ENCODE measurements at places on chromosomes 16 and 17.

GRCh38 chr17:8846768-8847211, 20.7 kb downstream of the PIK3R6 start:
- no peak for DNase-seq

- DNase-seq, result no peak
These were observed 298.1 kb downstream of the FOXL1 start for GRCh38 chr16:86876499-86876898.

DNA sequence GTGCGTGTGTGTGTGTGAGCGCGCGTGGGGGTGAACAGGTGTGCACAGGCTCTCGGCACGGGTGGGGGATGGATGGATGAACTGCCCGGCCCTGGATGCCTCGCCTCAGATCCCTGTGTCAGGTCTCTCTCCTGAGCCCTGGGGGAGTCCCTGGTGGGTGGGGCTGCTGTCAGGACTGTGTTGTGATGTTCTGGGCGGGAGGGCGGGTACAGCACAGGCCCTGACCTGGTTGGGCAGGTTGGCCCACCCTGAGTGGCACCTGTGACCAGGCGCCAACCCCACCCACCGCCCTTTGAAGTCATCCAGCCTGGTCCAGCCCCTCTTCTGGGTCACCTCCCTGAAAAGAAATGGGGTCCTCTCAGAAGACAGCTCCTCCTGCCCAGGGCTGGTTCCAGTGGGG, 41.6 kb upstream of the TAC4 start:
- no peak for DNase-seq

DNA sequence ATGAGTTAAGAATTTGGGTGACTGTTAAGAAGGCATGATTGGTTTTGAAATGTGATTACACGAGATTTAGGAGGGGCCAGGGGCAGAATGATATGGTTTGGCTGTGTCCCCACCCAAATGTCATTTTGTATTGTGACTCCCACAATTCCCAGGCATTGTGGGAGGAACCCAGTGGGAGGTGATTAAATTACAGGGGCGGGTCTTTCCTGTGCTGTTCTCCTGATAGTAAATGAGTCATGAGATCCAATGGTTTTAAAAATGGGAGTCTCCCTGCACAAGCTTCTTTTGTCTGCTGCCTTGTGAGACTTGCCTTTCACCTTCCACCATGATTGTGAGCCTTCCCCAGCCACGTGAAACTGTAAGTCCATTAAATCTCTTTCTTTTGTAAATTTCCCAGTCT, 34.6 kb downstream of the TMEM100 start:
- DNase-seq, result no peak

DNA sequence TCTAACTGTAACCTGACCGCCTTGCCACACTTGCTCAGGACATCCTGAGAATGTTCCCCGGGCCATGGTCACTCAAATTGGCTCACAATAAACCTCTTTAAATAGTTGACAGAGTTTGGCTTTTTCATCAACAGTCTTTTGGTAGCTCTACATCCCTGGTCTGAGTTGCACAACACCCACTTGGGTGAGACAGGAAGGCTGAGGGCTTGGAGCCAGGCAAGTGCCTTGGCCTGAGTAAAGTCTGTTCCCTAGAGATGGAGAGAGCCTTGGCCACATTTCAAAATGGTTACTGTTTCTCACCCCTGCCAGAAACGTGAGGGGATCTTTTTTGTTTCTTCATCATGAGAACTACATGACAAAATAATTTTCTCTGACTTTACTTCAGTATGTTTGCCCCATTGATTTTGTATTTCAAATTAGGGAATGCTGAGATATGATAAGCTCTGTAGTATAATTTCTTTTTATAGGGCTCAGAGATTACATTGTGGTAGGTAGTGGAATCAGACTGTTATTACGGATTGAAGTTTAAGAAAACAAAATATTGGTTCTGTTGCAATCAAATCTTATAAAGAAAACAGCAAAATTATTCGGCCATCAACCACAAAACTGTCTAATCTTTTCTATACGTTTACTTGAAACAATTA, 53.9 kb upstream of the NETO2 start:
- no peak for DNase-seq

DNA sequence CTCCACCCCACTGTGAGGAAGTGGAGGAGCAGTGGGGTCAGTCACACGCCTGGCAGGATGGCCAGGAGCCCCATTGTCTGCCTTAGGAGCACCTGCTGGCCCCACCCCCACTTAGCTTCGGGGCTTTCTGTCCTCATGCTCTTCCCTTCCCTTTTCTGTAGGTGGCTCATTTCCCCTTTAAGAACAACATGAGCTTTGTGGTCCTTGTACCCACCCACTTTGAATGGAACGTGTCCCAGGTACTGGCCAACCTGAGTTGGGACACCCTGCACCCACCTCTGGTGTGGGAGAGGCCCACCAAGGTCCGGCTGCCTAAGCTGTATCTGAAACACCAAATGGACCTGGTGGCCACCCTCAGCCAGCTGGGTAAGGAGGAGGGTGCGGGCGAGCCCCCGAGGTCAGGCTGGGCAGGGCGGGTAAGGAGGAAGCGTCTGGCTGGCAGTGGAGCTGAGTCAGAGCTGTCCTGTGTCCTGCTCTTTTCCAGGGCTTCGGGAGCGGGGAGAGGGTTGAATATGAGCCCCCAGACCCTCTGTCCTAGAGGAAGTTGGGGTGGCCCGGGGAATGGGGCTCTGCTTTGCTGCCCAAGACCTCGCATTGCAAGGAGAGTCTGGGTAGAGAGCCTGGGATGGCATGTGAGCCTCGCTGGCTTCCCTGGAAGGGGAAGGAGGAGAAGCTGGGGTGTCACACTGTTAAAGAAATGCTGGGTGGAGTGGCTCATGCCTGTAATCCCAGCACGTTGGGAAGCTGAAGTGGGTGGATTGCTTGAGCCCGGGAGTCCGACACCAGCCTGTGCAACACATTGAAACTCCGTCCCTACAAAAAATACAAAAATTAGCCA, 9.2 kb upstream of the SERPINF1 start:
- DNase-seq, result no peak

DNA sequence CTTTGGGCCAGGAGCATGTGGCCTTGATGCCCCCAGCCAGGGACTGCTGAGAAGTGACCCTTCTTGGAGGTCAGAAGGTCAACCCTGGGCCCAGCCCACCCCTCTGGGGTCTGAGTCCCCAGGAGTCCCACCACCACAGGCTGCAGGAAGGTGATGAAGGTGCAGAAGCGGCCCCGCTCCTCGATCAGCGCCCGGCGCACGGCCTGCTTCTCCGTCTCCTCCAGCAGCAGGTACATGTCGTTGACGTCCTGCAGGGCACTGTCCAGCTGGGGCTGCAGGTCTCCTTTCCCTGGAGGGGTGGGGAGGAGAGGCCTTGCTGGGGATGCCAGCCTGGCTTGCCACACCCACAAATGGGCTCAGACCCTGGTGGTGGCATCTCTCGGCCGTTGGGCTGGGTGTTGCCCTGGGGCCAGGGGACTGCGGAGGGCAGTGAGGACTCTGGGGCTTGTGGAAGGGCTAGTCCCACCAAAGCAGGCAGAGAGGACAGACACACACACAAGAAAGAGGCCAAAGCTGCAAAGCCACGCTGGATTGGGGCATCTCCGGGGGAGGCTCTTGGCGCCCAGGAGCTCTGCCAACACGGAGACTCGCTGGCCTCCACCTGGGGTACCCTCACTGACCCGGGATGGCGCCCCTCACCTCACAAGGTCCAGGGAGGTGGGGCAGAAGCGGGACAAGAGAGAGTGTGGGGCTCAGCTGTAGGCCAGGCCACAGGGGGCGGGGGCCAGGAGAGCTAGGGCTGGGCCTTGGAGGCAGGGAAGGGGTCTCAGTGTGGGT, 7.5 kb downstream of the MTSS2 start:
- no peak for DNase-seq

GRCh38 chr16:65745-66144, 6.7 kb downstream of the RHBDF1 start:
- DNase-seq, result peak; percentile 85

GRCh38 chr16:4580250-4580649, 24.1 kb downstream of the C16orf96 start:
- DNase-seq, result no peak

DNA sequence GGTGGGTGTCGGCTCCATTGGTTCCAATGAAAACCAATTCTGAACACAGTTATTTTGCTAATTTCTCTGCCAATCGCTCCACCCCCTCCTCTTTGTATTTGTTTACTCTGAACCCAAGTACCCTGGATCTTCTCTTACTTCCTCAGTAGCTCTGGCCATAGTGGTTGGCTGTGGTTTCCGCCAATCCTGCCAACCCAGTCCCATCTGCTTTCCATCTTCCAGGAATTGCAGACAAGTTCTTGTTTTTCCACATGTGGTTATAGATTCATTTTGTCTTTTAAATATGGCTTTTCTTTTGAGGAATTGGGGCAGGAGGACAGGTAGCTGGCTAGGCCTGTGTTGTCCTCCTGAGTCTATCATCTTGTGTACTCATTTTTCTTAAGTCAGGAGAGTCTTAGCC, 92.0 kb downstream of the CYLD start:
- no peak for DNase-seq

DNA sequence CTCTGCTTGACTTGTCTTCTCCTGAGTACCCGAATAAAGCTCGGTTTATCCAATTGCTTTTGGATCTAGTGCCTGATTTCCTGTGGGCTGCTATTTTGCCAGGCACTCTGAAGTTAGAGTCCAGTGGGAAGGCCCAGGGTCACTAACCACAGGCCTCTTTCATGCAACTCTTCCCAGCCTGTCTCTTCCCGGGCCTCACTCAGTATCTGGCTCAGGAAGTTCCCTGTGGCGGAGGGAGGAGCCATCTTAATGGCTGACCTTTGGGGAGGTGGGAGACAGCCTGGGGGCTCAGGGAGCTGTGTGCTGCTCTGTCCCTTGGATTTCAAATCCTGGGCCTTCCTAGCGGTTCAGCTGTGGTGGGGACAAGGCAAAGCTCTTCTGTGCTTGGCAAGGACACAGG, 328.5 kb downstream of the SLC39A11 start:
- DNase-seq, result no peak

DNA sequence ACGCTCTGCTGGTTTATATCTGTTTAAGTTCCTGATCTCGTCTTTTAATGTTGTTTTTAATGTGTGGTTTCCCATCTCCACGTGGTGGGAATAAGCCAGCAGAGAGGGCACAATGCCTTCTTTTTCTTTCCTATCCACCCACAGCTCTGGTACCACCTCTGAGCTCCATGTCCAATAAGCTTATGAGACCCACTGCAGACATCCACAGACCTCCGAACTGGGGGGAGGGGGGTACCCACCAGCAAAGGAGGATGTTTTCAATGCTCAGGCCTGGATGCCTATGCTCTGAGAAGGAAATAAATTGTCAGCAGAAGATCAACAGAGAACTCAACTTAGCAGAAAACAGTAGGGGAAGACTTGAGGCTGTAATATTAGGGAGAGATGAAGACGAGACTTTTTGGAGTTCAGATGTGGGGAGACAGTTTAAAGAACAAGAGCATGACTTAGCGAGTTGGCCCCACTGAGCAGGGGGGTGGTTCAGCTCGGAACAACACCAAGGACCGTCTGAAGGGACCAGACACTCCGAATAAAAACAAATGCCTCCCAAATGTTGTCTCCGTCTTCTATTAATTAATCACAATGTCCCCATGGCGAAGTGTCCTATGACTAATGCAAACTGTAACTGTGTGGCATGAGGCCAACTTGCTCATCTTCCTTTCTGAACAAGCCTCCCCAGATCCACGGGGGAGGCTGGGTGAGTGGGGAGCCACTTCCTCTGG, 62.7 kb downstream of the GAS7 start:
- no peak for DNase-seq

DNA sequence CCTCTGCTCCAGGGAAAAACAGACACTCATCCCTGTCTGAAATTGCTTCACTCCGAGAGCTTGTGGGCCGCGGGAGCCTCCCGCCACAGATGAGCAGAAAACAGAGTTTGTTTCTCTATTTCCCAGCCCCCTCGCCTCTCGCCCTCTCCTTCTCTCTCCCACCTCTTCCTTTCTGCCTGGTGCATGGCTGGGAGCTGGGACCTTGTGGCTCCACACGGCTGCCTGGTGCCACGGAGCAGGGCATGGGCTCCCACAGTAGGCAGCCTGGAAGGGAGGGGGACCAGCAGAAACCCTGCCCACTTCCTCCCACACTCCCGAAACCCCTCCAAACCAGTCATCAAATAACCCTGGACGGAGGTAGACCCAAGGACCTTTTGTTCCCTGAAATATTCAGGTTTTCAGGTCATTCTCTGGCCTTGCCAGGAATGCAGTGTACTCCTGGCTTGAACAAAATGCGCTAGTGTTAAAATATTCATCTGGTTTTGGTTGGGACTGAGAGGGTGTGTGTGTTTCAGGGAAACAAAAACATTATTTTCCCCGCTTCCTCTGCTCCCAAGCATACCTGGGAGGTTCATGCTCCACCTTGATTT, 204.9 kb downstream of the C16orf78 start:
- DNase-seq, result no peak

DNA sequence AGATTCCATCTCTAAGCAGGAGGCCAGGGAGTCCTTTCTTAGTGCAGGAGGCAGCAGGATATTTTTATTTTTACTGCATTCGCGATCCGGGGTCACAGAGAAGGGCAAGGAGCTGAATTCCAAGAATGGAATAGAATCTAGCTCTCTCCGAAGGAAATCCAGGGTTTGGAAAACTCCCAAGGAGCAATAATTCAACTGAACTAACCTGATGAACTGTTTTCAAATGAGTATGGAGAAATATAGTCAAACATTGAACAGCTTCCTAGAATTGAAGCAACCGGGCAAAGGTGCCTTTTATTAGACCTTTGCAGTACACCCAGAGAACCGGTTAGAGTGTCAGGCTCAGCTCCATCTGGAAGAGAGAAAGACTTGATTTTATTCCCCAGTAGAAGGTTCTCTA, 120.7 kb upstream of the MAF start:
- DNase-seq, result no peak

GRCh38 chr16:31529108-31529936, 1.6 kb downstream of the AHSP start:
- no peak for DNase-seq

- no peak for DNase-seq
These were observed 46.0 kb downstream of the BANP start for GRCh38 chr16:87996962-87997880.

DNA sequence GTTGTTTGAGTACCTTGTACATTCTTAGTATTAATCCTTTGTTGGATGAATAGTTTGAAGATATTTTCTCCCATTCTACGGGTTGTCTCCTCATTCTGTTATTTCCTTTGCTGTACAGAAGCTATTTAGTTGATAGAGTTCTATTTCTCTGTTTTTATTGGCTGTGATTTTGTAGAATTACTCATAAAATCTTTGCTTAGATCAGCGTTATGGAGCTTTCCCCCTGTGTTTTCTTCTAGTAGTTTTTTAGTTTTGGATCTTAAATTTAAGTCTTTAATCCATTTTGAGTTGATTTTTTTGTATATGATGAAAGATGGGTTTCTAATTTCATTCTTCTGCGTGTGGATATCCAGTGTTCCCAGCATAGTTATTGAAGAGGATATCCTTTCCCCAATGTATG, 45.4 kb downstream of the NFATC3 start:
- no peak for DNase-seq

- DNase-seq, result no peak
These were observed 77.3 kb downstream of the ZDHHC7 start for GRCh38 chr16:84933774-84934631.

DNA sequence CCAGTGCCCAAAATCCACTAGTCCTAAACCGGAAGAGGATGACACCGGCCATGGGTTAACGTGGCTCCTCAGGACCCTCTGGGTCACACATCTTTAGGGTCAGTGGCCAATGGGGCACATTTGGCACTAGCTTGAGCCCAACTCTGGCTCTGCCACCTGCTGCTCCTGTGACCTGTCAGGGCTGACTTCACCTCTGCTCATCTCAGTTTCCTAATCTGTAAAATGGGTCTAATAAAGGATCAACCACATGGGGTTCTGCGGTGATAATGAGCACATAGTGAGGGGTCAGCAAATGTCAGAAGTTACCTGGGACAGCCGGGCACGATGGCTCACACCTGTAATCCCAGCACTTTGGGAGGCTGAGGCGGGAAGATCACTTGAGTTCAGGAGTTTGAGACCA, 18.4 kb downstream of the QPRT start:
- DNase-seq, result no peak

- no peak for DNase-seq
These were observed 2.3 kb upstream of the IL4R start for GRCh38 chr16:27311448-27311830.
